ENCODE measurements at places on chromosomes 2 and 18.

DNA sequence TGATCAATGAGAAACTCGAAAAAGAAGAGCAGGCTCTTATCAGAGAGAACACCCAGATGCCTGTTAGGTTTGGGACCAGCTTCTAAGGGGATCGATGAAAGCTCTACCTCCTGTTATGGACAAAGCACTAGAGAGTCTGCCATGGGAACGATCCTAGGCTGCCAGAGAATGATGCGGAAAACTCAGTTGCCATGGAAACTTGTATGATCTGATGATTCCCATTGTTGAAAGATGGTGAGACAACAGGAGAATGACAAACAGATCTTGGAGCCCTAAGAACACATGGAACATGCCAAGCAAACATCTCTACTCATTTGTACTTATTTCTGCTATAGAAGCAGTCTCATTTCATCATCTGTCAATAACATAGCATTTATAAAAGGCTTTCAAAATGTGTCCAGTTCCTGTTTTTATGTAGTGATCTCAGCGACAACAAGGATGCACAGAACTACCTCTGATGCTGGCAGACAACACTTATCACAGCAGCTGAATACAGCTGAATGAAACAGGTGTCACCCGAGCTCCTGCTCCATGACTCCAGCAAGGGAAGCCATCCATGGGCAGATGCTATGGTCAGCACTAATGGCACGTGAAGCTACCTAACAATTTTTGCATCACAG is 59.6 kb downstream of the NCKAP5 start:
- no peak for DNase-seq

- DNase-seq: no peak
Measured at GRCh38 chr2:76808732-76809131, 713.4 kb downstream of the LRRTM4 start.

DNA sequence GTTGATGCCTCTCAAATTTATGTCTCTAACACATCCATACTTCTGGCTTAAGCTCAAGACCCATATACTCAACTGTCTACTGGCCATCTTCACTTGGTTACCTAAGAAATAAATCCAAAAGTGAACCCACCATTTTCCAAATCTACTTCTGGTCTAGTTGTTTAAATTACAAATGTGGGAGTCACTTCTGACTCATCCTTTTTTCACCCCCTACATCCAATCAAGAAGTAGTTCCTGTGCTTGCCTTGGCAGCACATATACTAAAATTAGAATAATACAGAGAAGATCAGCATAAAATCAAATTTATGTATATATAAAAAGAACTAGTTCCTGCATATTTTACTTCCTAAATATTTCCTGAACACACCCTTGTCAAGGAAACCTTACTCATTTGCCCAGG is 53.6 kb downstream of the STRN start:
- no peak for DNase-seq

DNA sequence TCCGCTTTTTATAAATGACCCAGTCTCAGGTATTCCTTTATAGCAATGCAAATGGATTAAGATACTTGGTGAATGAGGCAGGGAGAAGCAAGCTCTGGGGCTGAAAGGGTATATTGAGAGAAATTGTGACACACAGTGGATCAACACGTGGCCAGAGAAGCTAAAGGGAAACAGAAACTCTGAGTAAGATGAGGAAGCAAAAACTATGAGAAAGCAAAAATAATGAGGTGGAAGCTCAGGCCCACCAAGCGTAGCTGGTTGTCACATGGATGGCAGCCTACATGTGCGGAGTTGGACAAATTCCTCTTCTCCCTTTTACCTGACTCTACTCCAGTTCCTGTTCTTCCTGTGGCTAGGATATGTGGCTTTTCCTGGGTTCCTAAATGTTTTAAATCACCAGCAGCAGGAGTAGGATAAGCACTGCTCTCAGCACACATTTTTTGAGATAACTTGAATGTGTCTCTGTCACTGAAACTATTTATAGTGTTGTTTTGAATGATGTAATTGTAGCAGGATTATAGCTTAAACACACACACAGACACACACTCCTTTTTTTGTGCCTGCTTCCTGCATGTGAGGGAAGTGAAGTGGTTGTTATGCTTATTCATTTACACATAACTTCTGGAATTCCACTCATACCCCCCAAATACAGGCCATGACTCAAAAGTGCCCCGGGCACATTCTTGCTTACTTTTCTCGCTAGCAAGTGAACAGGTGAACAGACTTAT is 30.1 kb upstream of the EPC2 start:
- DNase-seq: peak; percentile 71

GRCh38 chr2:31694444-31694843 is 113.7 kb upstream of the SRD5A2 start:
- DNase-seq: no peak

DNA sequence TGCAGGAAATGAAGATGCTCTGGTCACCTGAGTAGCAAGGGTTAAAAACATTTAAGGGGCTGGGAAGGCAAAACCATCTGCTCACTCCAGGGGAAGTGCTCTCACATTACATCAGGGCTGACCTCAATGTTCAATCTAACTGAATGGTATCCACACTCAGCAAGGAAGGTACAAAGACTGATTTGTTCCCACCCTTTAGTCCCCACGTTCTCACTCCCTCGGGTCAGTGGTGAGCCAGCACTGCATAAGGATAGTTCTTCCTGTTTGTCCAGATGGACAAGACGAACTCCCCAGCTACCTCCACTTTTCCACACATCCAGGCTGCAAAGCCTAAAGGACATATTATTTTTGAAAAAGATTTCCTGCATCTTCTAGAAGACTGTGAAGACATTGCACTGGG is 126.6 kb upstream of the SLC14A2 start:
- DNase-seq: no peak

- peak; percentile 63 for DNase-seq
Measured at GRCh38 chr18:13375302-13376255, 157.0 kb downstream of the LDLRAD4 start.

GRCh38 chr18:48734460-48734859 is 195.6 kb downstream of the CTIF start:
- no peak for DNase-seq

GRCh38 chr18:12038082-12038638 is 55.5 kb upstream of the ANKRD62 start:
- DNase-seq: no peak

- DNase-seq: no peak
Measured at GRCh38 chr18:56089612-56090258, 501.7 kb upstream of the TCF4 start.

GRCh38 chr18:60247103-60247502 is 125.5 kb downstream of the MC4R start:
- no peak for DNase-seq

- no peak for DNase-seq
Measured at GRCh38 chr2:215572341-215572848, 136.5 kb upstream of the FN1 start.

- no peak for DNase-seq
Measured at GRCh38 chr18:26657631-26658581, 109.6 kb upstream of the KCTD1 start.

Measured in retinal pigment epithelial cell (primary cell).